ENCODE measurements at places on chromosomes 12 and 14.

DNA sequence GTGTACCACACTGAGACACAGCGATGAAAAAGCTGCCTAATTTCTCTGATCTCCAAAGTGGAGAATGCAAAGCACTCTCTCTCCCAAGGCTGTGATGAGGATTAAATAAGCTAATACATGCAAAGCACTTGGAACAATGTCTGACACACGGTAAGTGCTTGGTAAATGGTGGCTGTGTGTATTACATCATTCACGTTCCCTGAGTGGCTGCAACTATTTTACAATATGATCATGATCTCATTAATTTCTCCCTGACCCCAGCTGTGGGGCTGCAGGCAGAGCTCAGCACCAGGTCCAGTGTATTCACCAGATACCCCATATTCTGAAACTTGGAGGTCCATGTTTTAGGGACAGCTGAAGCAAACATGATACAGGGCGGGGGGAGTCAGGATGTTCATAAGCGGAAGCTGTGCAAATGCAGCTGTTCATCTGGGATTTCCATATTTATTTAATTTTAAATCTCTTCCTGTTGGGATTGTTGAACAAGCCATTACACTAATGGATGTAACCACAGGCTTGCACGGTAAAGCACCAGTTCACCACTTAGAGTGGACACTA, 106.4 kb downstream of the CCDC60 start:
- no peak for DNase-seq

GRCh38 chr14:35189422-35189821, 67.1 kb downstream of the PRORP start:
- DNase-seq, result no peak

GRCh38 chr12:61916831-61917230, 343.4 kb upstream of the USP15 start:
- no peak for DNase-seq

GRCh38 chr14:38762845-38763244, 340.2 kb downstream of the SEC23A start:
- DNase-seq, result no peak

DNA sequence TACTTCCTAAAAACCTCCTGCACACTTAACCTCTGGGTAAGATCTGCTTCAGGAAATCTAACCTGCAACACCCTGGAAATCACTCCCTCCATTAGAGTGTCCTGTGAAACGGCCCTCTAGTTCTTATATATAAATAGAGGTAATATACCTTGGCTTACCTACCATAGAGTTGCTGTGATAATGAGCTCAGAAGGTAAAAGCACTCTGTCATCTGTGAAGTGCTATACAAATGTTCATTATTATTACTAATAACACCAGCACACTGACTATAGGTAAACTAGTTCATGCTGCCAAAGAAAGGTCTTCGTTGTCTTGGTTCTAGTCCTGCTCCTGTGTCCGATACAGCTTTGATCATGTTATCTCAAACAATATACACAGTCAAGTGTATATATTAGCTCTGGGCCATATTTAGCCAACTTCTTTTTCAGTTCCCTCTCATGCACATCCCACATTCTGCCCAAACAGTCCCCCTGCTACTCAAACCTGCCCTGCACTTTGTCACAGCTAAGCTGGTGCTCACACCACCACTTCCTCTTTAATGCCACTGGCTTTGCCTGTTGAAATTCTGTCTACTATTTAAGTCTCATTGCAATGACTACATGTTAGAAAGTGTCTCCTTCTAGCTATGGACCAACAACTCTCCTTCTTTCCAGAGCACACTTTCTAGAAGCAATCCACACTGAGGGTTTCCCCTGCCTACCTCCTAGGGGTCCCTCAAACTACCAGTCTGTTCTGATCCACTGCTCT, 5.1 kb downstream of the E2F7 start:
- no peak for DNase-seq

GRCh38 chr12:131391399-131391798, 319.5 kb upstream of the SFSWAP start:
- DNase-seq, result no peak

DNA sequence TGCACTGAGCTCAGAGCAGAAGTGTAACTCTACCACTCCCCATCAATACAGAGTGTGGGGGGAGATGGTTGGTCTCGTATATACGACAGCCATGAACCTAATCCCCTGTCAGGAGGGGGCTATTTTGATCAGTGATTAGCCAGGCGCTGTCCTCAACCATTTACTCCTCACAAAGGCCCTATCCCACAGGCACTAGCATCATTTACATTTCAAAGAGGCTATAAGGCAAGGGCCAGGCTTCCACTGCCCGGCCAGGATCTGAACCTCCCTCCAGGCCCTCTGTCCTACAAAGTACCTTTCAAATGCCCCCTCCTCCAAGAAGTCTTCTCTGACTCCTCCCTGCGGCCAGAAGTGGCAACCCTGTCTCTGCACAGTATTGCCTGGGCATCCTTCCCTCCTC, 74.7 kb downstream of the ITPK1 start:
- no peak for DNase-seq

- no peak for DNase-seq
Measured at GRCh38 chr14:87131879-87132278, 861.1 kb downstream of the GALC start.

DNA sequence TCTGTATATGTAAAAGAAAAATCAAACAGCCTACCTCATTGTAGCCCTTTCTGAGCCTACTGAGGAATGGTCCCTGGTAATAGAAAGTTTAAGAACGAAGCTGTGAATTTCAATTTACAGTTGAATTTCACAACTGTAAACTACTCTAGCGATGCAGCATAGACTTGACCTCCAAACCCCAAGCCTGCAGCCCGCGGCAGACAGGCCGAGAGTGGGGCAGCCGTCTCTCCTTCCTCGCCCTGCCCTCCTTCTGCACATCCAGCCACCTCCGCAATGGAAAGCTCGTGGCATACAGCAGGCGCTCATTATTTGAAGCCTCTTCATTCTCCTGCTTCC, 15.3 kb downstream of the RNASE2 start:
- DNase-seq, result no peak

- no peak for DNase-seq
Measured at GRCh38 chr12:38587594-38587993, 271.0 kb downstream of the ALG10B start.

DNA sequence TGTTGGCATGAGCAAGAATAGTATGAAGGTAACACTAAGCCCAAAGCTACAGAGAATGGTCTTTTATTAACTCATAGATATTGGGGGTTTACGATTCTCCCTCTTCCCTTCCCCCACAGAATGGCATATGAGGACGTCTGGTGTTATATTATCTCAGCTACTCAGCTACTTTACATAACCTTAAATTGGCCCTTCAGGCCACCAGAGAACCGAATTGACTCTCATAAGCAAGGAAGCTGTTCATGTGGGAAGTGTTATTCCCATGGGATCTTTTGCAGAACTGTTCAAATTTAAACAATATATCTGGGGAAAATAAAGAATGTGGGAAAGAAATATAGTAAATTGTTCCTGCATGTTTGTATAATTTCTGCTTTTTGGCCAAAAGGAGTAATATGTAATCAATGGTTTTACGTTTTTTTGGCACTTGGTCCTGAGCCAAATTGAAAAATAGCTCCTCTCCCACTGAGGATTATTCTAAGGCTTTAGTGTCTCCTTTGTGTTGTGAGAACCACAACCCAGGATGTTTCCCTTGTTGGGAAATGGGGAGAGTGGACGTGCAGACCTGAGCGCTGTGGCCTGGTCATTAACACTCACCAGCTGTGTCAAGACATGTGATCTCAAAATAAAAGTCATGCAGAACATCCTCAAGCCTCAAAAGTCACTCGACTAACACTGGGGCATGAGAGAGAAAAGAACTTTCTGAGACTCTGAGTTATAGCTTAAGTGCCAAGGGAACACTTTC, 31.8 kb upstream of the CMAS start:
- DNase-seq, result no peak

DNA sequence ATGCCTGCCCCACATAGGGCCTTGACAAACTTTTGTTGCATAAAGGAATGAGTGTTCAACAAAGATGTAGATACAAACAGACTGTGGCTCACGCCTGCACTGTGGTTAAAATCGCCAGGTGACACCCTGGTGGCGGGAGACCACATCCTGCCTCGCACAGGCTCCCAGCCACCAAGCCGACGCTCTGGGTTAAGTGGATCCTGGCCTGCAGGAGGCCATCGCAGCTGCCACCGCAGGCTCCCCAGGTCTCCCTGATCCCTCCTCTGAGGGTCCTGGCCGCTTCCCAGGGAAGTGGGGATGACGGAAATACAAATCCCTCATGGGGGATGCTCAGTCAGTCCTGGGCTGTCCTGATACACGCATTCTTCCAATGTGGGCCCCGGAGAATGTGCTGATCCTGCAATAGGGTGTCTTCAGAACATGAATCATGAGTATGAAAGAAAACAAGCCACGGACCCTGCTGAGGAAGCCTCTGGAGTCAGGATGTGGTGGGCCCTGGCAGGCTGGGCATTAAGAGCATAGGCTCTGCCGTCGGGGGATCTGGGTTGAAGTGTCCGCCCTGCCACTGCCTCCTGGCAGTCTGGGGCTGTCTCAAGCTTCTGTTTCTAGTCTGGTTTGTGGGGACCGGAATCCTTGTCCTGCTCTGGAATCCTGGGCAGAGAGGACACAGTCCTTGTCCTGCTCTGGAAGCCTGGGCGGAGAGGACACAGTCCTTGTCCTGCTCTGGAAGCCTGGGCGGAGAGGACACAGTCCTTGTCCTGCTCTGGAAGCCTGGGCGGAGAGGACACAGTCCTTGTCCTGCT, 53.5 kb upstream of the BEGAIN start:
- peak; percentile 41 for DNase-seq

DNA sequence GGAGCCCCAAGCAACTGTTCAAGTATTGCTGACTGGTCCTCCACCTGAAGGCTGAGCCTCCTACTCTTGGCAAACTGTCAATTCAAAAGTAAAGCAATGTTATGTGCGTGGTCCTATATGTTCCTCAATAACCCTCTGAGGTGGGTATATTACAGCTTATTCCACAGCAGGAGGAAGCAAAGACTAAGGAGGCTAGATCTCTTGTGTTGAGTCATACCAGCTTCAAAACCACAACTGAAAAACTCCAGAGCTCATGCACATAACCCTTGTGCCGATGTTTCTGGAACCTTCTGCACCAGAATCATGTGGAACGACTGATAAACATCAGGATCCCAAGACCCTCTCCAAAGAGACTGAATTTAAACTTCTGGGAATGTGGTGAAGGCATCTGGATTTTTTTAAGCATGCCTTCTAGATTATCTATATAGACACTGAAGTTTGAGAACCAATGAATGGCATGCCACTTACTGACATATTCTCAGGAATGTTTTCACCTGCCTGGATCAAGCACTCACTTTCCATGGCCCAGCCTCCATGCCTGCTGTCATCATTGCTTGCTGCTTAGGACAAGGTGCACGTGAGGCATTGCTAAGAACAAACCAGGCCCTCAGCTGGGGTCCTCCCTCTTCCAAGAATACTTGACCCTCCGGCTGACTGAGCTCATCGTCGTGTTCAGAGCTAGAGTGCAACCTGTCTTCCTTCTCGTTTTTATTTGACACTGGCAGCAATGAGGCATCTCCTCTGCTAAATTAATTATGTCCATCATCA, 194.7 kb downstream of the BCL11B start:
- DNase-seq, result no peak

GRCh38 chr14:38502239-38502638, 246.3 kb upstream of the CLEC14A start:
- DNase-seq, result no peak

GRCh38 chr14:71242237-71242748, 335.0 kb downstream of the PCNX1 start:
- no peak for DNase-seq

DNA sequence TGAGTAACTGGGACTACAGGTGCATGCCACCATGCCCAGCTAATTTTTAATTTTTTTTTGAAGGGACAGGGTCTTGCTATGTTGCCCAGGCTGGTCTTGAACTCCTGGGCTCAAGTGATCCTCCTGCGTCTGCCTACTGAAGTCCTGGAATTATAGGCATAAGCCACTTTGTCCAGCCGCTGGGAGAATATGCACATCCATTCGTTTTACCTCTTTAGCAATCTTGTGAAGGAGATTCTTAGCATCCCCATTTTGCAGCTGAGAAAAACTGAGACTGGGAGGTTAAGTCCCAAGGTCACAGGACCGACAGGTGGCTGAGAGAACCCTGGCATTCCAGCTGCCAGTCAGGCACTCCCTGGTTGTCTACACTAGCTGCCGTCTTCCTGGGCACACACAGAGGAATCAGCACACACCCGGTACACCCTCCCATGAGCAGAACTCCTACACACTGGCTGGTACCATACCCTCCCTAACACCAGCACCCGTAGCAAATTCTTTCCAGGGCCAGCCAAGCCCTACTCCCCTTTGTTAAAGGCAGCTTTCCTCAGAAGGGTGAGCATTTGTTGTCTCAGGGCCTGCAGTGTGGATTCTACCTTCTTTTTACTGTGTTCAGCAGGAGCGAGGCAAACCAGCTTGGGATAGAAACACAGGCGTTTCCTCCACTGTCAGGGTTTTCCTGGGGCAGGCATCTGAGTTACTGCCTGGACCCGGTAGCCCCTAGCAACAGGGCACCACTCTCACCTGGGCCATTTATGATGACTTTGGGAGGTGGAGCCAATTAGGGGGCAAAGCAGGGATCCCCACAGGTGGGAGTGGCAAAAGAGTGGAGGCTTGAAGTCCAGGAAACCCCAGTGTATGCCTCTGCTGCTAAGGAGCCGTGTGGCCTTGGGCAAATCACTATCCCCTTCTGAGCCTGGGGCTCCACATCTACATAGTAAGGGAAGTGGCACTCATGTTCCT, 70.2 kb downstream of the IRF2BPL start:
- DNase-seq, result no peak

DNA sequence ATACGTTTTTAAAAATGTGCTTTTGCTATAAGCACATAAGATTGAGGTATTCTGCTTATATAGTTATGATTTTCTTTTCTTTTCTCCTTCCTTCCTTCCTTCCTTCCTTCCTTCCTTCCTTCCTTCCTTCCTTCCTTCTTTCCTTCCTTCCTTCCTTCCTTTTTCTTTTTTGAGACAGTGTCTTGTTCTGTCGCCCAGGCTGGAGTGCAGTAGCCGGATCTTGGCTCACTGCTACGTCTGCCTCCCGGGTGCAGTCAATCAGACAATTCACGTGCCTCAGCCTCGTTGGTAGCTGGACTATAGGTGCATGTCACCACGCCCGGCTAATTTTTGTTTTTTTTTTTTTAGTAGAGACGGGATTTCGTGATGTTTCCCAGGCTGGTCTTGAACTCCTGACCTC, 5.8 kb downstream of the CFAP54 start:
- no peak for DNase-seq

- DNase-seq, result no peak
Measured at GRCh38 chr14:69351911-69352310, 46.2 kb downstream of the ERH start.

- no peak for DNase-seq
Measured at GRCh38 chr12:29782871-29783772, 620 bp downstream of the TMTC1 start.

- no peak for DNase-seq
Measured at GRCh38 chr12:19199332-19199731, 69.8 kb downstream of the PLEKHA5 start.

GRCh38 chr12:94640134-94640928, 10.0 kb downstream of the TMCC3 start:
- DNase-seq, result no peak
